ENCODE measurements at places on chromosomes 1 and 21.

DNA sequence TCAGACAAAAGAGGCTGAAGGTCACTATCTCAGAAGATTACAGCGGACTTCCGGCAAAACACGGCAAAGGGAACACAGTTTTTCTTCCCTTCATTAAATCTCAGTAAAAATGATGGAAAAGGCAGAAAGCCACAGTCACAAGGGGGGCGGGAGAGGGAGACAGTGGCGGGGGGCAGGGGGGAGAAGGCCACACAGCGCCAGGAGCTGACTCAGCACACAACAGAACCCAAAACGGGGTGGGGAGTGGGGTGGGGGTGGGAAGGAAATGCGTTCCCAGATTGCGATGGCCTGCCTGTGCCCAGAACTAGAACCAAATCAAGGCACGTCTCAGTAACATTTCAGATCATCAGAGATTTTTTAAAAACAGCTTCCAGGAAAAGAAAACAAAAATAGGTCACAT is 13.4 kb downstream of the CFAP74 start:
- no peak for DNase-seq

- DNase-seq, result no peak
Measured at GRCh38 chr1:228122921-228123441, 13.9 kb upstream of the MRPL55 start.

GRCh38 chr1:170321113-170321512 is 175.4 kb downstream of the NTMT2 start:
- no peak for DNase-seq

GRCh38 chr1:179142889-179143299 is 61.0 kb downstream of the TOR3A start:
- DNase-seq, result no peak

DNA sequence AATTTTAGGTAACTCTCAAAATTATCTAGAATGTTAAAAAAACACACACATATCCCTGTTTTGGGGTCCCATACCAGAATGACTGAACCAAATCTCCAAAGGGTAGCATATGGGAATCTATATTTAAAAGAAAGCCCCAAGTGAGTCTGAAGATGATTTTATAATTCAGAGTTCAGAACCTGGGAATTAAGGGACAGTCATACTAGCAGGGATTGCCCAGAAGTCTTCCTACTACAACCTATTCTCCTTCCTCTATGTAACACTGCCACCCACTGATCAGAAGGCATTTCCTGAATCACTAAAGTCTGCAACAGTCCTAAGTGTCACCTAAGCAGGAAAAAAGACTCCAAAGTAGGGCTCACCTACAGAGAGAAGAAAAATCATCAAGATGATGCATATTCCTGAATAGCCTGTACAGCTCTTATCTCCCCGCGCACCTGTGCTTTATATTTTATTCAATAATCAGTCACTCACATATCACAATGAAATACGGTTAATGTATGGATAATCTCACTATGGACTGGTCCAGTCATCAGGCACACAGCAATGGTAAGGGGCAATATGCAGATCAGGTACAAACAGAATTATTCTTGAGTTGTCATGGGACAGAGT is 4.9 kb downstream of the RGS1 start:
- DNase-seq, result no peak

GRCh38 chr1:21518774-21519455 is 9.7 kb downstream of the ALPL start:
- DNase-seq, result no peak

- DNase-seq, result no peak
Measured at GRCh38 chr1:44250068-44250781, 37.0 kb downstream of the DMAP1 start.

- DNase-seq, result no peak
Measured at GRCh38 chr1:194174528-194174927, 988.1 kb upstream of the B3GALT2 start.

DNA sequence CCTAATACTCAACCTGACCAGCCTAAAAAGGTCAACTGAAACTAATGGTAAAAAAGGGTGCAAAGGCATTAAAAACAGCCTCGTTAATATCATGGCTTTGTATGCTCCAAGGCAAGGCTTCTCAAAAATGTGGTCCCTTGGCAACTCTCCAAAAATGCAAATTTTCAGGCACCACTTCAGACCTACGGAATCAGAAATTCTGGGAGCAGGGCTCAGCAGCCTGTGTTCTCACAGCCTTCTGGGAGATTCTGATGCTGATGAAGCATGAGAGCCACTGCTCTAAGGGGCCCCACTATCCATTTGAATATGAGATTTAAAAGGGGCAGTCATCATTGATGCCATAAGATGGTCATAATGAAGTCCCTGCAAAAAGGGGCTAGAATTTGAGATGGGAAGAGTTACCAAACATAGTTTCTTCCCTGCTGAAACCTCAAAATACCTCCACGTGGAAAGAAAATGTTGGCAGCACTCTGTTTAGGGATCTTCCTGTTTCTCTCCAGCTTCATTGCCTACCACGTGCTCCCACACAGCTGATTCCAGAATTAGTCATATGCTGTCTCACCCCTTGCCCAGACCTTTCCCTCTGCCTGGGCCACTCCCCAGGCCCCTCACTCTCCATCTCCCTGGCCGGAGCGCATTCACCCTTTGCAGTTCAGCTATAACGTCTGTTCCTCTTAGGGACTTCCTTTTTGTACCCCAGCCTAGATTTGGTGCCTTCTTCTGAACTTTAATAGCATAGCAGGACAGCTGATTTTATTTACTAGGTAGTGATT is 46.7 kb downstream of the PHC2 start:
- DNase-seq, result no peak

- DNase-seq, result no peak
Measured at GRCh38 chr1:190615818-190616217, 138.2 kb upstream of the BRINP3 start.

DNA sequence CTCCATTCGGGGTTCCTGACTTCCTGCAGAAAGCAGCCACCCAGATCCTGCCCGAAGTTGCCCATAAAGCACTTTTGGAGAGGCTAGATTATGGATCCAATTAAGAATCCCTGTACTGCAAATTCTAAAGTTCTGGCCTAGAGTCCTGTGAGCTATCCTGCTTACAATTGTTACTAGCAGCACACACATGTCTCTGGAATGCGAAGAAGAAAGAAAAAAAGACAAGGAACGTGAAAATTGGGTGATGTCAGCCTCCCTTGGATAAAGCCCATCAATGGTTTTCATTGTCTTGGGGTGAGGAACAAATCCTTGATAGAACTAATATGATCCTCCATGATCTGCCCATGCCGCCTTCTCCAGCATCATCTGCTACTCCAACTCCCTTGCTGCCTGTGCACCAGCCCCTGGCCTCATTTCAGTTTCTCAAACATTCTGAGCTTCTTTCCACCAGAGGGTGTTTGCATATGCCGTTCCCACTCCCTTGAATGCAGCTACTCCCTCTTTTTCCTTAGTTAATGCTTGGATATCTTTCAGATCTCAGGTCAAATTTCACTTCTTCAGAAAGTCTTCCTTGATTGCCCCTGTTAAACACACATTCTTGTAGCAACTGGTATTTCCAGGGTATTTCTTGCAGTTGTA is 94.0 kb downstream of the ST6GALNAC5 start:
- DNase-seq, result no peak

- DNase-seq, result no peak
Measured at GRCh38 chr1:15364740-15365139, 44.9 kb upstream of the EFHD2 start.

- DNase-seq, result no peak
Measured at GRCh38 chr1:2495546-2495945, 19.5 kb downstream of the PLCH2 start.

GRCh38 chr1:84758476-84758875 is 68.2 kb upstream of the SSX2IP start:
- DNase-seq, result no peak

DNA sequence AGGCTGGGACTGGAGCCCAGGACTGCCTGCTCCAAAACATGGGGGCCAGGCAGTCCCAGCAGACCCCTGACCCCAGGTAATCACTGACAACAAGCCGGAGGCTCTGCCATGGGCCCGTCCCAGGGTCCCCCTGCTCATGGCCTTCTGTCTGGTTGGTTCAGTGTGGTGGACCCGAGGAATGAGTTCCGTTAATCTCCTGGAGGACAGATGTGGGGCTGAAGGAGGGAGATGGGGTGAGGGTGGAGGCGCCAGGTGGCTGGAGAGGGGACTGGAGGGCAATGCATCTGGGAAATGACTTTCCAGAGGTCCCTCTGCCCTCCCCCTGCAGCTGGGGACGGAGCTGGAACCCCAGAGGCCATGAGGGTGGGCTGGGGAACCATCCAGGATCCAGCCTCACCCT is 103.2 kb downstream of the EBNA1BP2 start:
- DNase-seq, result peak; percentile 52

GRCh38 chr21:41759214-41759840 is 7.5 kb downstream of the RIPK4 start:
- DNase-seq, result peak; percentile 54

- DNase-seq, result no peak
Measured at GRCh38 chr1:154076413-154076812, 78.5 kb downstream of the NUP210L start.

GRCh38 chr1:244319283-244320132 is 132.2 kb downstream of the ADSS2 start:
- peak; percentile 3 for DNase-seq

DNA sequence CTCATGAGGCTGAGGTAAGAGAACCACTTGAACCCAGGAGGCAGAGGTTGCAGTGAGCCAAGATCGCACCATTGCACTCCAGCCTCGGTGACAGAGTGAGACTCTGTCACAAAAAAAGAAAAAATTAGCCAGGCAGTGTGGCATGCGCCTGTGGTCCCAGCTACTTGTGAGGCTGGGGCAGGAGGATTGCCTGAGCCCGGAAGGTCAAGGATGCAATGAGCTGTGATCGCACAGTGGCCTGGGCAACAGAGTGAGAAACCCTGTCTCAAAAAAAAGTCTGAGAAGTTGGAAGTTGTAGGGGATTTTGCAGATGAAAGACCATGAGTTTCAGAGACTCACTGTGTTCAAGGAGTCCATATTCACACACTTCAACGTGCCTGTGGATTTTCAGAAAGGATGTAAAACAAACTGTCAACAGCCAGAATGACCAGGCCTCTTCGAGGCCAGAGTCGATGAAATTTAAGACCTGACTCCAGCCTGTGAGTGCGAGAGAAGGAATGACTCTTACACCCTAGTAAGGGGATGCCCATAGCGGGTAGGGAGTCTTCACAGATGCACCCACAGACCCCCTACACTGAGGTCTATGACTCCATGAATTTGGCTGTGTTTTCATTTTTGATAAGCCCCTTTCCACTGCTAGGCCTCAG is 2.2 kb downstream of the S100A13 start:
- DNase-seq, result no peak

DNA sequence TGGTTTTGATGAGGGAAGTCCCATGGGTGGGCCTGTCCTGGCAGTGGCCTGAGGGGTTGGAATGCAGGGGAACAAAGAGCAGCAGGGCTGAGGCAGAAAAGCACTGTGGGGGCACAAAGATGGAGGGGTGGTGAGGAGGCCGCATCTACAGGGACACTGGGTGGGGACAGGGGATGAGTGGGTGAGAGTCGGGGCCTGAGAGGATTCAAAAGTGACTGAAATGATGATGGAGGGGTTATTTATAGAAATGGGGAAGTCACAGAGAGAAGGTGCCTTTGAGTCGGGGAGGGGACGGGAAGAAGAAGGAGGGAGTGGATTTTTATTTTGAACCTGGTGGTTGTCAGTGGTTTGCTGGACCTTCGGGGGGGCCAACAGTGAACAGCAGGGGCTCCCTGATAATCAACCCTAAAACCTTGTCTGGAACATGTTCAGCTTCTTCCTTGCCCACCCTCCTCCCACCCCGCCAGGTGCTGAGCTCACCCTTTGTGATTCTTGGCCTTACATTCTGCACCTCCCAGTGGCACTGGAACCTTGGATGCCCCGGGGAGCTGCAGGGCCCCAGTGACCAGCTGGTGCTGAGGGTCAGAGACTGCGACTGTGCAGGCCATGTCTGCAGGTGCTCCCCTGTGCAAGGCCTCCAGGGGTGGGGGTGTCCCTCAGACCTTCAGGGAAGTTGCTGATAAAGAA is 42.9 kb downstream of the IER5 start:
- DNase-seq, result no peak

DNA sequence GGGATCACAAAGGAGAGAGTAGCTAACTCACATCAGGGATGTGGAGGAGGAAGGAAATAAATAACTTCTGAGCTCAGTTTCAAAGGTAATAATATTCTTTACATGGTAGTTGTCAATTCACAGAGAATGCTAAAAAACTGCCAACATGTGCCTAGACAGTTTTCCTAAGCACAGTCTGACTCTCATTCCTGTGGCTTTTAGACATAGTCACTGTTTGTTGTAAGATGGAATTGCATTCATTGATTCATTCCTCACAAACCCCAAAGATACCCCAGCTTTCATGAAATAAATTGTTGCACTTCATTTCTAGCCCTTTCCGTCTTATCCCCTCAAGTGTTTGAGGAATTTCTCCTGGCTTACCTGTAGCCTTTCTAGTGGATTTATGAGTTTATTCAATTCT is 263.9 kb downstream of the NTNG1 start:
- no peak for DNase-seq
